Esophagus squamous epithelium (tissue), 5 donors: ENCODE measurements at places on chromosomes 4 and X. TPM values are rescaled to one million over a fixed set of nuclear protein-coding genes. Genes with fewer than 3 reads are reported as not detected.

ZIC3 gene
- not detected for total RNA-seq

MRPL1 gene
- total RNA-seq = 30.9 TPM

FATE1 gene
- not detected for total RNA-seq

PPEF1 gene
- total RNA-seq = not detected

IL13RA1 gene
- total RNA-seq = 52.6 TPM

FRG2 gene
- total RNA-seq = not detected

DNA sequence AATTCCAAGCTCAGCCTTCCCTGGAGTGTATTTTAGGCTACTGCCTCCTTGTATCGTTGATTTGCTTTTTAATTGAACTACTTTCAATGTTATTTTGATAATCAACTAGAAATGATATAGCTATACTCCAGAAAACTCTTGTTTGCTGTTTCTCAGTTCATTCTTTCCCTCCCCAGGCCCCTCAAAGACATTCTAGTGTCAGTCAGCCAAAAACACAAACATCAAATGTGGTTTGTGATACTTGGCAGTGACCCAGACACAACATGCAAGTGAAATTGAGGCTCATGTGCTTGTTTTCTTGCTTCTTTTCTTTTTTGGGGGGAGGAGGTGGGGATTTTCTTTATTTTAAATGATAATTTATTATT, 7.6 kb downstream of the FAT4 start:
- DNase-seq = no peak

DNA sequence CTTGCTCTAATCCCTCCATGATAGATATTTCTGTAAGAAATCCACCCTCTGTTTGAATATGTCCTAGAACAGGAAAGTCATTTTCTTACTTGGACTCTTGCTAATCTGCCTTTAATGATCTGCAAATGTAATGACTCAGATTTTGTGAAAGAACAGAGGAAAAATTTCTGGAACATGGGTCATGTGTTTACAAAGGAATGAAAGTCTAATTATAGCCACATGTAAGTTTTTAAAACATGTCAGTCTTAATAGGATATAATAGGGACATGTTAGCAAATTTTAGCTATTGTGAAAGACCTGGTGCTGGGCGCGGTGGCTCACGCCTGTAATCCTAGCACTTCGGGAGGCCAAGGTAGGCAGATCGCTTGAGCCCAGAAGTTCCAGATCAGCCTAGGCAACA, 47.6 kb downstream of the GRK4 start:
- no peak for DNase-seq

DNA sequence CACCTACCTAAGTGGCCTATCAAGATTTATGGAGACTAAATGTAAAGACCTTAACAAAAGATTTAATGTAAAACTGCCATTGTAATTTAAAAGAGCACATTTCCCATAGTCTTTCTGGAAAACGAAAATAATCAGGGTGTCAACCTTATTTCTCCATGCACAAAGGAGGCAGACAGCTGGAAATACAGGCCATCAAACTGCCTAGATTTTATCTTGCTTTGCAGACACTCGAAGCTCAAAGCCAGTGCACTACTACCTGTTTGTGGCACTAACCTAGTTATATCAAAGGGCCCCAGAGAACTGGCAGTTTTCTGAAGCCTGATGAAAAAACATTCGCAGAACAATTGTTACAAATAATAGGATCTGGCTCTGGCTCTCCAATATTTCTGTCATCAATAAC, 863.9 kb downstream of the STPG2 start:
- no peak for DNase-seq

DNA sequence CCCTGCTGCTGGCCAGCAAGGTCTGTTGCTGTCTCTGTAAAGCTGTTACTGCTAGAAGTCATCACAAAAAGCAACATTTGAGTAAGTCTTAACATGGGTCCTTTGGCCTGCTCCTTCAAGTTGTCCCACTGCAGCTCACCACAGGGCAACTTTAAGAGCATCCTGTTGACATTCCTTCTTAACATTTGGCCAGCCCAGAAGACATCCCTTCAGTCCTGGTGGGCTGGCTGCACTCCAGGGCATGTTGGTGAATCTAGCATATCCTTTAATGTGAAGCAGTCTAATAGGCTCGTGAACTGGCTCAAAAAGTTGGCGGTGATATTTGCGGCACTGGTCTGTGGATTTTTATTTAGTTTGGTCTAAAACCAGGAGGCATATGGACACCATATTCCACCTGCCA, 92.2 kb upstream of the MAML3 start:
- no peak for DNase-seq

GRCh38 chr4:137631605-137632004, 99.3 kb upstream of the PCDH18 start:
- DNase-seq = no peak

- DNase-seq = no peak
Measured at GRCh38 chrX:75968293-75968692, 183.2 kb upstream of the MAGEE2 start.

GRCh38 chr4:15675356-15675755, 6.3 kb upstream of the FAM200B start:
- no peak for DNase-seq

DNA sequence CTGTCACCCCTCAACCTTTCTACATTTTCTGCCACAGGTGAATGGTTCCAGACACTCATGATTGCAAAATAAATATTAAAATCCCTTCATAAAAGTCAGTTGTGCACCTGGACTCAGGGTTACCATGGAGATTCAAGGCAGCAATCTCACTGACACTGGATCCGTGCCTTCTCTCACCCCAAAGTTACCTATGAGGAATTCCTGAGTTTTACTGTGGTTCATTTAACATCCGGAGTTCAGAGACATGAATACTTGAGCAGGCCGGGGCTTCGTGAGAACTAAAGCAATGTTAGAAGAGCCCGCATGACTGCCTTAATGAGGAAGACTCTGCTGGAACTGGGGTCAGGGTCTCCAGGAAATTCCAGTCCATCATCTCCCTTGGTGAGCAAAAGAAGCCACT, 12.5 kb upstream of the CLNK start:
- DNase-seq = no peak

- DNase-seq = no peak
Measured at GRCh38 chr4:154013576-154013975, 224.7 kb upstream of the SFRP2 start.

GRCh38 chr4:152687974-152688599, 8.3 kb upstream of the TMEM154 start:
- no peak for DNase-seq

DNA sequence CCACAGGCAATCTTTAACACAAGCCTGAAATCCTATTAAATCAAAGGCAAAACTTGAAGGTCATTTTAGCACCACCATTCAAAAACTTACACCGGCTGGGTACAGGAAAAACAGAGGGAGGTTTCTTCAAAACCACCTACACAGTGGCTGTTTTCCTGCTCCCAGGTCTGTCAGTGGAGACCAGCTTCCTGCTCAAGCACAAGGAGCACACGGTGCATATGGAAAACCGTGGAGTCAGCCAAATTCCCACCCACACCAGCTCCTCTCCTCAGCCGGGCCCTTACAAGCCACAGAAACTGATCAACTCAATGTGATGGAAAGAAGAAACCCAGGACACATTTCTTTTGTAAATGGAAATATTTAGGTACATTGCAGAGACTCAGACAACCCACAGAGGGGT, 14.3 kb upstream of the FAM241A start:
- no peak for DNase-seq

DNA sequence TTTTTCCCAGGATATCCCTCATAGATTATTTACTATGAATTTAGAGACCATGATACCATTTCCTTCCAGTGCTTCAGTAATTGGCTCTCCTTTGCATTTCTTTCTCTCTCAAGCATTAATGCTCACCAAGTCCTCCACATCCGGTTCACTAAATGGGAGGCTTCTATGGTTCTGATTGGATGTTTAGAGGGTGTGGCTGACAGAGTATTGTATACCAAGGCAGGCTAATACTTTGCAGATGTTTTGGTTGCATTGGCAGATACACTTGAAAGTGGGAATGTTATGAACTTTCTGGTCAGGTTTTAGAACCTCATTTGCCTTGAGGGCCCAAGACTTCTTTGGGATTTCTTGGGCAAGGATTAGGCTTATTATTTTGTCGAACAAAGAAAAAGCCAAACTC, 24.2 kb downstream of the CBLL2 start:
- DNase-seq = no peak

GRCh38 chr4:10727140-10727880, 42.7 kb upstream of the CLNK start:
- no peak for DNase-seq

DNA sequence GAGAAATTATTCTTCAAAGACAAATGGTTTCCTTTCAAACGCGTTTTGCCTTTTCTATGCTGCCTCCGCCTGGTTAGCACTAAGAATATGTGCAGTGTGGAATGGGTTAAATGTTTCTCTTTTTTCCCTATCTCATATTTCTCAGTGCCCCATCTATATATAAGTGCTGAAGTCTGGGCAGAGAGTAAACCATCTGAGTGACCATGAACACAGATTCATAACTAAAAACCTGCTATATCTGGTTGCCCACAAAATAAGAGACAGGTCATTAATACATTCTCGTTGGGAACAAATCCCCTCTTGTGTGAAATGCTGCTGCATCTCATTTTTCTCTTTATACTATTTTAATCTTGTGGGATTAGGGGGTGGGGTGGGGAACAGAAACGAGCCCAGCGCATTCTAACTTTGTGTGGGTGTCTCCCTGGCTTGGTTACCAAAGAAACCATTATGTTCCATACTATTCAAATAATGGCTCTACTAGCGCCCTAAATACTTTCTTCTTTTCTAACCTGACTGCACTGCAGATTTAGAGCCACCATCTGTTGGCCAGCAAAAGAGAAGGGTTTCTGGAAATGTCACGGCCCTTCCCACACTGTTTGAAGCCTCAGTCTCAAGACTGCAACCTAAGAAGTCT, 42.2 kb upstream of the PTCHD1 start:
- DNase-seq = no peak

DNA sequence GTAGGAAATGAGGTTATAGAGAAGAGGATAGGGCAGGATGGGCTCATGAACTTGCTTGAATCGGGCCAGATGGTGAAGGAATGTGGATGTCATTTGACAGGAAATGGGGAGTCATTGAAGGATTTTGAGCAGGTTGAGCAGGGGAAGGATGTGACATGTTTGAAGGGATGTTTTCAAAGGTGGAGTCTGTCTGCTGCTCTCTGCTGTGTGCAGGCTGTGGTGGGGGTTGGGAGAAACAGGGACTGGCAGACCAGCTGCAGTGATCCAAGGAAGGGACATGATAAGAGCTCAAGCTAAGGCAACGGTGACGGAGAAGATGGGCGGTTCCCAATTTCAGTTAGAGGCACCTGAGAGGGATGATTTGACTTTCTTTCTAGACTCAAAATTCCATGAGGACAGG, 14.0 kb upstream of the XPNPEP2 start:
- DNase-seq = no peak

DNA sequence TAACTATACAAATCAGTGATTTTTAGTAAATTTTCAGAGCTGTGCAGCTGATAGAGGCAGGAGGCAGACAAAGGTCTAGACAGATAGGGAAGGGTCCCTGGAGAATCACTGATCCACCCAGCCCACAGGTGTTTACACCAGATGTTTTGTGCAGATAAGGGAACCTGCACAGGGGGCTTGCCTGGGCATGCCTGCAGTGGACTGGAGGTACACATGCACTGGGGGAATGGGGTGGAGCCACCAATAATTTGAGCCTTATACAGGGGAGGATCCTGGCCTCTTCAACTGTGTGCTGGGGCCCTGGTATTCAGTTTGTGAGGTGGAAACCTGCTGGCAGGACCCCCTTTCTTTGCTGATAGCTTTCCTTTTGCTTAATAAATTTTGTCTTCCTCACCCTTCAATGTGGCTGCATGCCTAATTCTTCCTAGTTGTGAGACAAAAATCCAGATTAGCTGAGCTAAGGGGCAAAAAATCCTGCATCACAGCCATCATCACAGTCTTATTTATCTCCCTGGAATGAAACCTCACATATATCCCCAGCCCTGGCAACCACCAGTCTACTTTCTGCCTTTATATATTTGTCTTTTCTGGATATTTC, 102.8 kb downstream of the KDM6A start:
- DNase-seq = no peak

DNA sequence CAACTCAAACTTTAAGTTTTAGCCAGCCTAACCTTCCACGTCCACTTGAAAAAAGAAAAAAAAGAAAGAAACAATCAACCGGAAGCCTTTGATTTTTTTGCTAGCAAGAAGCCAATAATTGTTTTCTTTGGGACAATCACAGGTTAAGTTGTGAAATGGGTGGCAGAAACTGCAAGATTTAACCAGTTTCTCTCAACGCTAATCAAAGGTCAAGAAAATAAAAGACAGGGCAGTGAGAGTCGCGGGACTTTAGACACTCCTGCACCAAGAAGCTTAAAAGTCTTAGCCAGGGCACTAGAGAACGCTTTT, 1.0 kb downstream of the ACSL1 start:
- no peak for DNase-seq

GRCh38 chr4:96108146-96108545, 268.3 kb downstream of the PDHA2 start:
- no peak for DNase-seq

GRCh38 chr4:184066584-184067300, 150.9 kb downstream of the ENPP6 start:
- DNase-seq = no peak

DNA sequence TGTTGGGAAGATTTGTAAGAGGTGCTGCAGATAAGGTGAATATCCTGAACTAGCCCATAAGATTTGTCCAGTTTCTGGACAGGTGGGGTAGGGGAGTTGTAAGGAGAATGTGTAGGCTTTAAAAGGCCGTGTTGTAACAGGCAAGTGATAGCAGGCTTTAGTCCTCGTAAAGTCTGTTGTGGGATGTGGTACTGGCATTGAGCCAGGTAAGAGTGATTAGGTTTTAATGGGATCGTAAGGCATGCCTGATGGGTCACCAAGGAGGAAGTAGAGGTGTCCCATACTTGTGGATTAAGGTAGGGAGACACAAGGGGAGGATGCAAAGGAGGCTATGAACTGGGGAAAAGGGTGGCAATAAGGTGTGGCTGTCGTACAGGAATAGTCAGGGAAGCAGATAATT, 256.9 kb upstream of the DKK2 start:
- no peak for DNase-seq

DNA sequence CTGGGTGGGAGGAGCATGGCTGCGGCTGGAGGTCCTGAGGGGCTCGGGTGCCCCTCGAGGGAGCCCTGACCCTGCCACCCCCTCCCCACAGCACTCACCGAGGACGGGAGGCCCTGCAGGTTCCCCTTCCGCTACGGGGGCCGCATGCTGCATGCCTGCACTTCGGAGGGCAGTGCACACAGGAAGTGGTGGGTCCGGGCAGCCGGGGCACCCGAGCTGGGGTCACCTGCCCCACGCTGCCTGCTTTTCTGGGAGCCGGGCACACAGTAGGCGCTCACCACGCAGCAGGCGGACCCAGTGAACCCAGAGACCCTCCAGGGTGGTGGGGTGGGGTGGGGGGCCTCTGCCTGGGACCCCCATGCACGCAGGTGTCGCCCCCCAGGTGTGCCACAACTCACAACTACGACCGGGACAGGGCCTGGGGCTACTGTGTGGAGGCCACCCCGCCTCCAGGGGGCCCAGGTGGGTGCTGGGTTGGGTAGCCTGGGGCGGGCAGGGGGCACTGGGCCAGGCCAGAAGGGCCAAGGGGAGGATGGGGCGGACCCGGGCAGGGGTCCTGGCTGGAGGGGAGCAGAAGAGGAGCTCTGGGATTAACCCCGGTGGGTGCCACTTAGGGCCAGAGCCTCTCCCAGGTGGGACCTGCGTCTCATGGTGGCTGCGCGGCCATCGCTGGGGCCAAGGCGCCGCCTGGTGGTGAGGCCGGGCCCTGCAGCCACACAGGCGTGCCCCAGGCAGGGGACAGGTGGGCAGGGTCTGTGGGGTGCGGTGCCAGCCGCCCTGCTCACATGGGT, 1.4 kb downstream of the HGFAC start:
- DNase-seq = no peak

GRCh38 chr4:5798462-5798861, 87.5 kb downstream of the EVC start:
- no peak for DNase-seq
